ENCODE measurements at places on chromosomes 13 and 19.
A peak's percentile ranks its signal among the peaks of the same experiment; 100 is the strongest.

DNA sequence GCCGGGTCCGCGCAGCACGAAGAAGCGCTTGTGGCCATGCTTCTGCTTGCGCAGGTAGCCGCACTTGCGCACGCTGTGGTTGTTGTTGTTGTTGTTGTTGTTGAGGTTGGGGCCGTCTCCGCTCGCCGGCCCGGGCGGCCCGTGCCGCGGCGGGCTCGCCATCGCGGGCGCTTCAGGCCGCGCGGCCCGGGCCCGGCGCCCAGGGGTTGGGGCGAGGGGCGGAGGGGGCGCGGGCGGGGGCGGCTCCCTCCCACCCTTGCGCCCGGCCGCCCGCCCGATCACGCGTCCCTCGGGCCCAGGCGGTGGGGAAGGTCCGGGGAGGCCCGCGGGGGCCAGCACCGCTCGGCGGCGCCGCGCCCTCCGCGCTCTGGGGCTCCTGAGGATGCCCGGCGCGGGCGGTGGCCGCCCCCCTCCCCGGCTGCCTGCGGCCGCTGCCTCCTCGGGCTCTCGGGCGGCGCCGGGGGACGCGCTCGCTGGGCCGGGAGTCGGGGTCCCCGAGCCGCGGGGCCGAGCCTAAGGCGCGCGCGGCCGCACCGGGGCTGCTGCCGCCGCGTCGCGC lies 412 bp downstream of the IRS2 start:
- no peak for DNase-seq

DNA sequence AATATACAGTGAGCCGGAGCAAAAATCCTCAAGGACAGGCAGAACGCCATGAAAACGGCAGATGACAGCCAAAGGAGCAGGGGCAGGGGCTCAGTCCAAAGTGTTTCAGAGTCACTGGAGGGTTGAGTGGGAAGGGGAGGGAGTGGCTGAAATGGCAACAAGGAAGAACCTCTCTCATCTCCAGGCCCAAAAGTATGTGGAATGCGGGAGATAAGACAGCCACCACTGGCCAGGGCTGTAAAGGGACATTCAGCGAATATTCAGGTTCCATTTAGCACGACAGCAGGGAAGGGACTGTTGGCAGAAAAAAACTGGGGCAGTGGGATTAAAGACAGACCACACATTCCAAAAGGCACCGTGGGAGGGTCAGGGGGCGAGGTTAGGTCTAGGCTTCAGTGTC lies 48.4 kb downstream of the USPL1 start:
- DNase-seq = no peak

GRCh38 chr19:13978351-13979243 lies 26.3 kb downstream of the DCAF15 start:
- no peak for DNase-seq

DNA sequence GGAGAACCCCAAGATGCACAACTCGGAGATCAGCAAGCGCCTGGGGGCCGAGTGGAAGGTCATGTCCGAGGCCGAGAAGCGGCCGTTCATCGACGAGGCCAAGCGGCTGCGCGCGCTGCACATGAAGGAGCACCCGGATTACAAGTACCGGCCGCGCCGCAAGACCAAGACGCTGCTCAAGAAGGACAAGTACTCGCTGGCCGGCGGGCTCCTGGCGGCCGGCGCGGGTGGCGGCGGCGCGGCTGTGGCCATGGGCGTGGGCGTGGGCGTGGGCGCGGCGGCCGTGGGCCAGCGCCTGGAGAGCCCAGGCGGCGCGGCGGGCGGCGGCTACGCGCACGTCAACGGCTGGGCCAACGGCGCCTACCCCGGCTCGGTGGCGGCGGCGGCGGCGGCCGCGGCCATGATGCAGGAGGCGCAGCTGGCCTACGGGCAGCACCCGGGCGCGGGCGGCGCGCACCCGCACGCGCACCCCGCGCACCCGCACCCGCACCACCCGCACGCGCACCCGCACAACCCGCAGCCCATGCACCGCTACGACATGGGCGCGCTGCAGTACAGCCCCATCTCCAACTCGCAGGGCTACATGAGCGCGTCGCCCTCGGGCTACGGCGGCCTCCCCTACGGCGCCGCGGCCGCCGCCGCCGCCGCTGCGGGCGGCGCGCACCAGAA lies 1.1 kb downstream of the SOX1 start:
- peak; percentile 39 for DNase-seq

GRCh38 chr19:17981611-17982010 lies 14.7 kb downstream of the KCNN1 start:
- no peak for DNase-seq

GRCh38 chr19:13121551-13122274 lies 3.6 kb downstream of the NACC1 start:
- DNase-seq = no peak

DNA sequence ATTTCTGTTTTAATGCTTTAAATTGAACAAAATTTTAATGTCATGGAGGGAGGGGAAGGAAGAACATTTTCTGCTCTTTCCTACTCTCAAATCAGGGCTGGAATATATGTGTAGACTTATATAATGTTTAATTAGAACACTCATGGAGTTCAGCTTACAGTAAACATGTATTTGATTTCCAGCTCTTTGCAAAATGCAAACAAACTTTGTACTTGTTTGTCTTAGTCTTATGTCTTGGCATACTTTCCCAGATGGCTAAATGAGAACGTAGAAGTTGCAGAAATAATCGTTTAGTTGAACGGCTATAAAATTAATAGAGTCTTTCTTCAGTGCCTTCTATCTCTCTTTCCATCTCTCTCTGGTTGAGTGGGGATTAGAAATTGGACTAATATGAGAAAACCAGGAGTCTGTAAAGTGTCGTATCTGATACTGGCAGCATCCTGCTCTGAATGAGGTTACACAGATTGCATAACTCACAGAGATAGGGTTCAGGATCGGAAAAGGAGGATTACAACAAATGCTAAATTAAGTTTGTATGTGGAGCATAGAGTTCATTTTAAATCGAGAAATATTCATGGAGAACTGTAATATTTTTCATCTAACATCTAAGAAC lies 82.3 kb downstream of the FGF9 start:
- DNase-seq = no peak

All from NCI-H1436 (cell line).